ENCODE measurements at places on chromosomes 6 and 20. TPM values are rescaled to one million over a fixed set of nuclear protein-coding genes. Genes with fewer than 3 reads are reported as not detected.

DNA sequence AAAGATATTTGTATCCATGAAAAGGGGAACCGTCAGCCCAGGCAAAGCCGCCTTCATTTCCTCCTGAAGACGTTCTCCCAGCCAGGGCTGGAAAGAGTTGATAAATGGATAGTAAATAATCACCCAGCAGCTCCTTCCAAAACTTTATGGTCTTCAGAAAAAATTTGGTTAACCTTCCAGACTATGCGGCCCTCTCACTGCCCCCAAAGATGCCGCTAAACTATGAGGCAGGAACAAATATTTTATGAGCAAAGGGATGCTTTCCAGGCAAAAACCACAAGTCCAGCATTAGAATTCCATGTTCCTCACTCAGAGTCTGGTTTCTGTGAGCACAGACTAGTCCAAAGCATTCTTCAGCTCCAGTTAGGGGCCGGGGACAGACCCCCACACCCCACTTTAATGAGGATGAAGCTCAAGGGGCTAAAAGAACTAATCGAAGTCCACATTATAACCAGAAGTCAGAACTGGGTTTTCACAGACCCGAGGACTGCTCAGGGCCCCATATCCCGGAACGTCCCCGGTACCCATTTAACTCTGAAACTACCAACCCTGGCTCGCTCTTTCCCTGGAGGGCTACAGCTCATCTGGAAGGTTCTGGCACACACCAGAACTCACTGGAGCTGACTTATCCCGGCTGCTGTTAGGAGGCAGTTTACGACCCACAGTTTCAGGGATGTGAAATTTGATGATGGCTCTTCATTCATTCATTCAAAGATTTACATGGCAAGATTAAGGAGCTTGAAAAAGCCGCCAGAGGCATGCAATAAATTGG lies 29.4 kb downstream of the BMP7 start:
- no peak for DNase-seq

Gene C4B
- 0.30 TPM for total RNA-seq

DNA sequence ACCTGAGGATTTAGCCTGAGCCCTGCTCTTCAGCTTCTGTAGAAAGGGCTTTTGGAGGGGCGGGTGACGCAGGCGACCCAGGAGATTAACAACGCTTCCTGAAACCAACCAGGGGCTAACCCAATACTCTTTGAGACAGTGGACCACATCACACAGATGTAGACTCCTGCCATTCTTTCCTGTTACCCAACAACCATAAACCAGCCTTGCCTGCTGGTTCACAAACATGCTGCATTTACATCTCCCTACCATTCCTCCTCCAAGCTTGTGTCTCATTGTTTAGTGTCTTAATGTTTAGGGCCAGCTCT lies 28.3 kb downstream of the PPP1R16B start:
- DNase-seq = no peak

Gene ULBP1
- 0.40 TPM for total RNA-seq

Gene SUN5
- not detected for total RNA-seq

Gene LCA5
- total RNA-seq = 10.7 TPM

DNA sequence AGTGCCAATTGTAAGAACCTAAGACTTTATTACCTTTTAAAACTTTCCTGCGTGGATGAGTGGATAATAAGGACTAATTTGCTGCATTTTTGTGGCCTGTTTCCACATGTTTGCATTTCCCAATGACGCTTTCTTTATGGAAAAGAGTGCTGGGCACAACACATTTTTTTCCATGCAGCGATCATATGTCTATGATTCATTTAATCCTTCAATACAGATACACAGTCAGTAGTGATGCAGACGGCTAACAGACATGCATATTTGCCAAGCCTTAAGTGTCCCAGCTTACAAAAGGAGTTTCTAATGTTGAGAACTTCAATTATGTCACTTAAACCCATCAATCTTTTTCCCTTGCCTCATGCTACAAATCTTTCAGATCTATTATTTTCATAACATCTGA lies 239.8 kb upstream of the PREP start:
- no peak for DNase-seq

GRCh38 chr6:21527731-21528130 lies 65.8 kb upstream of the SOX4 start:
- DNase-seq = no peak

DNA sequence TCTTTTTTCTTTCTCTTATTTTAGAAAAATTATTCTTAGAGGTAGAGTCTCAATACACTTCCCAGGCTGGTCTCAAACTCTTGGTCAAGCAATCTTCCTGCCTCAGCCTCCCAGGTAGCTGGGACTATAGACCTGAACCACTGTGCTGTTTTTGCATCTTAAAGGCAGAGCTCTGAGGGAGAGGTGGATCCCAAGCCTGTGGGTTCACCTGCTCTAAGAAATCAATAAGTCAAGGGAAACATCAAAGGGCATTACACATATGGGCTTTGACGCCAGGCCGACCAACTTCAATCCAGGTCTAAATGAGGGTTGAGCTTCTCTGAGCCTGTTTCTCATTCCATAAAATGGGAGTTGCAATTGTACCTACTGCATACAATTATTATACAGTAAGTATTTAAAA lies 223.9 kb downstream of the LY86 start:
- DNase-seq = no peak

GRCh38 chr6:166693880-166694279 lies 66.8 kb upstream of the RPS6KA2 start:
- DNase-seq = no peak

Gene CLIC5
- total RNA-seq = not detected

Gene TINAG
- not detected for total RNA-seq

Gene RAB44
- total RNA-seq = 0.03 TPM

DNA sequence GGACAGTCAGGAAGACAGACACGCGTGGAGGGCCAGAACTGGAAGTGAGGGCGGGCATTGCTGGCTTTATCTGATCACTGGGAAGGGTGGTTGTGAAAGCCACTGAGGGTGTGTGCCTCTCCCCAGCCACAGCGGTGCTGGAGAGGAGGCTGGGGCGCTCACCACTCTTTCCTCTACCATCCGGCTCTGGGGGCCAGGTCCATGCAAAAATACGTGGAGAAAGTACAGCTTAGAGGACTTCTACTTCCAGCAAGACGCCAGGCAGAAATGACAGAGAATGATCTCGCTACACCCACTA lies 148.8 kb upstream of the RPS6KA2 start:
- DNase-seq = no peak

DNA sequence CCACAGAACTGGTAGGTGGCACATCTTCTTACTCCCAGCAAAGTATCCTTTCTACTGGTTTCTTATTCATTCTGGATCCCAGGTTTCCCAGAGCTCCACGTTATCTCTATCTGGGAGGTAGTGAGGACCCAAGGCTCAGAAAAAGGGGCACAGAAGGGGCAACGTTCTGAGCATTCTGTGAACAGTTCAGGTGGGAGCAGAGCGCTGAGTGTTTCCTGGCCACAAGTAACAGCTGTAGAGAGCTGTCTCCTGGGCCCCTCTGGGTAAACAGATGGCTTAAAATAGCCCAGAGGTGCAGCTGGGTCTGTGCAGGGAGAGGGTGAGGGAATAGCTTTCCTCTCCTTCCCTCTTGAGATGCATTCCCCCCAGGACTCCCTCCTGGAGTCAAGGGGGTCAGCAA lies 2.1 kb downstream of the APOBEC2 start:
- no peak for DNase-seq

- DNase-seq = no peak
Observed at GRCh38 chr20:62133864-62134263, 9.3 kb downstream of the PSMA7 start.

DNA sequence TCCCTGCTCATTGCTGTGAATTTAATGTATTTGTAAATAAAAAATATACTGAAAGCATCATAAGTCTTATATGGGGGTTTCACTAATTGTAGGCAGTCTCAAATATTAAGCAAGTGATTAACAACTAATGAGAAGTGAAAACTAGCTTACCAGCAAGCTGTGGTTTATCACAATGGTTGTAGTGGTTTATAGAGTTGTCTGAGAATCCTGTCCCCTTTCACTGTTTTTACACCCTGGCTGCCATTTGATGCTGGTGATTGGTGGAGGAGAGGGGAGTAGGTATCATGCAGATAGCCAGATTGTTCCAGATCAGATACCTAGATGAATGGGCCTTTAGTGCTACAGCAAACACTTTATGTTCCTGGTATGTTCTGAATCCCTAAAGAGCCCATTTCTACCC lies 6.0 kb downstream of the MKKS start:
- no peak for DNase-seq

Gene HSPA1L
- 1.2 TPM for total RNA-seq

Gene RFX6
- total RNA-seq = not detected

Gene SLC22A3
- total RNA-seq = 0.06 TPM

GRCh38 chr6:136148051-136148450 lies 102.1 kb downstream of the MTFR2 start:
- DNase-seq = no peak

Gene EIF2S2
- total RNA-seq = 71.0 TPM

DNA sequence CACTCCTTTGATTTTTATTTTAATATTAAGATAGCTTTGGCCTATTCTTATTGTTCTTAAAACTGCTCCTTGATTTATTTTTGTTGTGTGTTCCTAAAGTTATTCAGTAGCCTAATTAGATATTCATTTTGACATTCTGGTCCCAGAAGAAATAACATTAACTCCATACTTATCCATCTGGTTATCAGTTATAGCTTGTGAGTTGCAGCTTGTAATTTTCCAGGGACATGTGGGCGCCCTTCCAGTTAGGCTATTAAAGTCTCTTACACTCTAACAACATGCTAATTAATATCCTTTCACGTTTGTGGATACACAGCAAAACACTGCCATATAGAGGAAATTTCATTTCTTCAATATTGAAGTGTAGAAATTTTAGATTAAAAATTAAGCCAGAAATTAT lies 987.5 kb downstream of the HACE1 start:
- DNase-seq = no peak

DNA sequence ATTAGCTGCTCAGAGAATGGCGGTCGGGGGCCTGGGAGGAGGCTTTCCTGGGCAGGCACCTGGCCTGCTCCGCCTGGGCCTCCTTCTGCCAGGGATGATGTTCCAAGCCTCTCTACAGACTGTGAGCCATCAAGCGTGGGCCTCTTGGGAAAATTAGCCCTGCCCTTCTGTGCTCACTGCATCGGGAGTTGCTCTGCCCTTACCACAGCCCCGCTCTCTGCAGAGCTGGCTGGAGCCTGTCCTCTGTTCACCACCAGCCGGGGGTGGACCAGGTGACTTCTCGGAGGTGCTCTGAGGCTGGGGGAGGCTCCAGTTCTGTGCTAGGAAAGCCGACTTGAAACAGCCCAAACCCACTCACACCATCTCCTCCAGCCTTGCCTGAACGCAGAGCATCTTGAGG lies 24.2 kb downstream of the MDGA1 start:
- no peak for DNase-seq

GRCh38 chr6:106631346-106631745 lies 2.0 kb downstream of the QRSL1 start:
- no peak for DNase-seq

DNA sequence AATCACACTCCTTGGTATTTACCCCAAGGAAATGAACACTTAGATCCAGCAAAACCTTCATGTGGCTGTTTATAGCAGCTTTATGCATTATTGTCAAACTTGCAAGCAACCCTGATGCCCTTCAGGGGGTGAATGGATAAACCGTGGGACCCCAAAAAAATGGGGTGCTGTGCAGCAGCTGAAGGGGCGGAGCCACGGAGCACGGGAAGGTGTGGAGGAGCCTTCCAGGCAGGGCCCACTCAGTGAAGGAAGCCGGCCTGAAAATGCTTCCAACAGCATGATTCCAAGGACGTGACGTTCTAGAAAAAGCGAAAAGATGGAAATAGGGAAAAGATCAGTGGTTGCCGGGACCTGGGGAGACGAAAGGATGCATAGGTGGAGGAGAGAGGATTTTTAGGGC lies 25.6 kb upstream of the FRMD1 start:
- no peak for DNase-seq

DNA sequence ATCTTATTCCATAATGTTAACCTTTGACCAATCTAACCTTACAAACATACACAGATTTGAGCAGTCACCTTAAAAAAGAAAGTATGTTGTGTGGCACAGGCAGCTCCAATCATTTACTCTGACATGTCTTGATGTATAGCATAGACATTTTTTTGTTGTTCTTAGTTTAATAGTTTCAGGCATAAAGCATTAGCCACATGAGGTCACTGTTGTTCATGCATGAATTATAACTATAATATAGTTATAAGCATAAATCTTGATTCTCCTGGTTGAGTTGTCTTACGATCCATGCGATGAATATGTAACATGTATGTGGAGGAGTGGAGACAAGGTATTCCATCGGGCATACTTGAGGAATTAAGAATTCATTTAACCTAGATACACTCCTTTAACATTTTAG lies 26.1 kb upstream of the NKAIN2 start:
- no peak for DNase-seq

DNA sequence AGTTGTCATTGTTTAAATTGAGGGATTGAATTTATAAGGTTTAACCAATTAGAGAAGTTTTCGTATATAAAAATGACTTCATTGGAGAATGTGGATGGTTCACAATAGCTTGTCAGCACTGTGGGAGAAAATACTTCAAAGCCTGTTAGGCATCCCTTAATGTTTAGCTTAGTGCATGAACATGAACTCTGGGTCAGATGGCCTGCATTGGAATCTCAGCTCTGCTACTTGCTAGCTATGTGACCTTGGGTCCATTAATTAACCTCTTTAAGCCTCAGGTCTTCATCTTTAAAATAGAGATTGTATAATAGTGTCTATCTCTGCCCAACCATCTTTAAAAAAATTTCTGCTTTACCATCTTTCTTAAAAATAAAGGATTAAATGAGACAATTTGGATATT lies 11.1 kb downstream of the CTNNBL1 start:
- DNase-seq = no peak

Gene SIRPB1
- total RNA-seq = 0.62 TPM

DNA sequence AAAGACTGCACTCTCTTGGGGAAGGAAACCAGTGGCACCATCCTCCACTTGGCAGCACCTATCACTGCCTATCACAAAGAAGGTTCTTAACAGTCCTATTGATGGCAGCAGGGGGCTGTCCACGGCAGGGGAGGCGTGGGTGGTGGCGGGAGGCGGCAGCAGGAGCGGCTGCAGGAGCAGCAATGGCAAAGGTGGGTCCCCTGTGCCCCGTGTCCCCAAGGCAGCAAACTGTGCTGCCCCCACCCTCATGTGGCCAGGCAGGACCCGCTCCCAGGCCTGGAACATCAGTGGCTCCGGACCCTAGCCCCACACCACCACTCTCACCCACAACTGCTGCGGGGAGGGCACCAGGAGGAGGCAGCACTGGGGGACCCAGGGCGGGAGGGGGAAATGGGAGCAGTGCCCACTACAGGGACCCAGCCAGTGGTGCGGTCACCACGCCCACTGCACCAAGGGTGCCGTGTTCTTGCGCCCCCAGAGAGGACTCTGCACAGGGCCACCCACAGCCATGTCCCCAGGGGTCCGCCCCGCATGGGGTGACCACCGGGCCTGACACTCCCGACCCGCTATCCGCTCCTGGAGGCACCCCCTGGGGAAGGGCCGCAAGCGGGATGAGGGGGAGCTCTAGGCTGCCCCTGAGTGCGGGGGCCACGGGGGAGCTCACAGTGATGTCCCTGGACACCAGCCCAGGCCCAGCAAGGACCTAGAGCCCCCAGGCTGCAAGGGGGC lies 54.6 kb downstream of the GMDS start:
- DNase-seq = no peak

DNA sequence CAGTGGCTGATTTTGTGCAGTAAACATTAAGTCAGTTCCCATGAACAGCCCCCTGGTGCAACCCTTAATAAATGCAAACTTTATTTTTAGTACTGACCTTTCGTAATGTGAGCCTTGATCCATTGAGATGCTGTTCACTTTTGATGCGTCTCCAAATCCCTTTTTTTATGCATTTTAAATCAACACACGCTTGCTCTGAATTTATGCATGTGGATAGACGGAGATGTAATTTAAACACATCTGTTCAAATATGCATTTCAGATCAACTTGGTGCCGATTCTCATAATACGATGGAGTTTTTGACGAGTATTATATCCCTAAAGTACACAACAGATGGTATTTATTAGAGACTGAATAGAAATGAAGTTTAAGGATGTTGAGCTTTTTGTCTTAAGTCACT lies 505.7 kb downstream of the CDKAL1 start:
- DNase-seq = no peak
